ENCODE measurements at places on chromosomes 6 and 20. TPM values are rescaled to one million over a fixed set of nuclear protein-coding genes. Genes with fewer than 3 reads are reported as not detected.

GRCh38 chr6:139536751-139537617 is 162.5 kb upstream of the CITED2 start:
- no peak for DNase-seq

GRCh38 chr20:43537921-43538877 is 20.6 kb upstream of the SGK2 start:
- peak; percentile 26 for DNase-seq

DNA sequence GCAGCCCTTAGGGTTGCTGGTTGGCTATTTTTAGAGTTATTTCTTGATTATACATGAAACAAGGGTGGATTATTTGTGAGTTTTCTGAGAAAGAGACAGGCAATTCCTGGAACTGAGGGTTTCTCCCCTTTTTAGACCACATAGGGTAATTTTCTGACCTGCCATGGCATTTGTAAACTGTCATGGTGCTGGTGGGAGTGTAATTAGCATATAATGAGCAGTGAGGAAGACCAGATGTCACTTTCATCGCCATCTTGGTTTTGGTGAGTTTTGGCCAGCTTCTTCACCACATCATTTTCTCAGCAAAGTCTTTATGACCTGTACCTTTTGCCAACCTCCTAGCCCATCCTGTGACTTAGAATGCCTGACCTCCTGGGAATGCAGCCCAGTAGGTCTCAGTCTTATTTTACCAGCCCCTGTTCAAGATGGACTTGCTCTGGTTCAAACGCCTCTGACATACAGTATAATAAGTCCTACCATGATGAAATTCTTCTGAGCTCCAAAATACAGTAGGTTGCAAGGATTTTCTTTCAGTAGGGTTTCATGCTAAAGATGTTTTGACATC is 117.1 kb downstream of the ISM1 start:
- no peak for DNase-seq

Gene TNNC2
- total RNA-seq: 472 TPM

Gene C6orf15
- total RNA-seq: 4.7 TPM

GRCh38 chr20:10218536-10219451 is at the start of gene SNAP25:
SNAP25 (plus strand) TSS chr20:10218830; CDS start chr20:10275492, 56,662 bp downstream.
- DNase-seq: peak; percentile 79

- no peak for DNase-seq
Measured at GRCh38 chr6:6586167-6586566, 2.4 kb upstream of the LY86 start.

Data from skin of body (tissue), 3 donors.